ENCODE measurements at places on chromosomes 1 and 21. TPM values are rescaled to one million over a fixed set of nuclear protein-coding genes. Genes with fewer than 3 reads are reported as not detected.

- DNase-seq = no peak
Measured at GRCh38 chr1:229280921-229281320, 10.0 kb downstream of the RAB4A start.

DNA sequence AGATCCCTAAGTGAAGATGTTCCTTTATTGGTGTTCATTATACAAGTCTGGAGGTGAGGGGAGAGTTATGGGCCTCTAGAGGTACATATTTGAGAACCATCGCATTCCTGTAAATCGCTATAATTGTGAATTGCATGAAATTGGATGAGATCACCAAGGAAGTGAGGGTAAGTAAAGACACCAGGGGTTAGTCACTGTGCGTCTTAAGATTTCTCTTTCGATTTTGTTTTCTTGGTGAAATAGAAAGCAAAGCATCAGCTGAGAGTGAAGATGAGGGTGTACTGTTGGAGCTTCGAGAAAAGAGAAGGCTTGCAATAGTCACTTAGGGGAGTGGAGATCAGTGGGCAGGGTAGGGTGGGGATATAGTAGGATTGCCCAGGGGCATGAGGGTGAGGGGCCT is 82.1 kb downstream of the RAVER2 start:
- DNase-seq = no peak

- no peak for DNase-seq
Measured at GRCh38 chr1:25431955-25432719, 1.4 kb downstream of the MACO1 start.

Gene NLRP3
- 0.82 TPM for total RNA-seq

GRCh38 chr1:13583966-13584791 is 547 bp downstream of the PDPN start:
- peak; percentile 61 for DNase-seq

Gene IL19
- total RNA-seq = not detected

- no peak for DNase-seq
Measured at GRCh38 chr1:202700061-202700460, 10.2 kb downstream of the SYT2 start.

DNA sequence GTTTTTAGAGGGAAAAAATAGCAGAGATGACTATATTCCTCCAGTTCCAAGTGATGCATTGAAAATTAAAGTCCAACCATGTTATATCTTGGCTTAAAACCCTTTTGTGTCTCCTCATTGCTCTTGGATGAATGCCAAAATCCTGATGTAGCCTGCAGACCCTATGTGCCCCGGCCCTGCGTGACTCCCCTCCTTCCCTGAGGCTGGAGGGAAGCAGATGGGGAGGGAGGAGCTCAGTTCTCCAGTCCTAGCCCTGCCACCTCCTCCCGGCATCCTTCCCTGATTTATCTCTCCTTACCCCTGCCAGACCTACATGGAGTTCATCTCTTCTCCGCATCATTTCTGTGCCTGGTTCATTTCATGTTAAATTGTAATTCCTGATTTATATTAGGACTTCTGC is 397.4 kb downstream of the PTPRU start:
- DNase-seq = no peak

DNA sequence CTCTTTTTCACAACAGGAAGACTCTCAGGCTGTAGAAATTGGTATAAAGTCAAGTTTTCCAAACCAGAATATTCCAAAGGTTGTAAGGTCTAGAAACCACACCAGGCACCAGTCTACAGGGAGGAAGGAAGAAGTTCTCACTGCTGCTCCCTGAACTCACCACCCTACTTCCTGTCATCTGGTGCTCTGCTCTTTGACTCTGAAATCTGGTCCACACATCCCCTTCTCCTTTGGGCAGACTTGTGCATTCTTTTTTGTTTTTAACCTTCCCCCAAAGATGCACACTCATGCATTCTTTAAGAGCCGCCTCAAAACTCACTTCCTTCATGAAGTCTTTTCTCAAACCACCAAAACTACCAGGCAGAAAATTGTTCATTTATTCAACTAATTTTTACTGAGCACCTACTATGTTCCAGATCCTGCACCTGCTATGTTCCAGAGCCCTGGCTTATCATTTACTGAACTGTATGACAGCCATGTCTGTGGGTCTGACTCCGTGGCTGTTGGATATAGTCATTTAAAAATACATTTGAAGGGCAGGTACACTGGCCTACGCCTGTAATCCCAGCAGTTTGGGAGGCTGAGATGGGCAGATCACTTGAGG is 30.1 kb upstream of the EPS15 start:
- no peak for DNase-seq

DNA sequence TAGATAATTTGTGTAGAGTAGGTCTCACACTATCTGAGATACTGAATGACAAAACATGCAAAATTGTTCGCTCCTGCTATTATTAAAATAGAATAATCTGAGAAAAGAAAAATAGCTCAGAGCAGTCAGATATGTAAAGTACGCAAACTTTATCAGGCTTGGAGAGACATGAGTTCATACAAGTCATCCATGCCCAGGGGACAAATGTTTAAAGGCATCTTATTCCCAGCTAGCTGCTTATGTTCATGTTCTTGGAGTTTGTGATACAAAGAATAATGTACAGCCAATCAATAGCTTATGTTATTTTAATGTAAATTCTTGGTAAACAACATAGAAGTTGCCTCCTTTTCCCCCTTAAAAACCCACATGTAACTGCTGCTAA is 69.4 kb upstream of the USP25 start:
- no peak for DNase-seq

DNA sequence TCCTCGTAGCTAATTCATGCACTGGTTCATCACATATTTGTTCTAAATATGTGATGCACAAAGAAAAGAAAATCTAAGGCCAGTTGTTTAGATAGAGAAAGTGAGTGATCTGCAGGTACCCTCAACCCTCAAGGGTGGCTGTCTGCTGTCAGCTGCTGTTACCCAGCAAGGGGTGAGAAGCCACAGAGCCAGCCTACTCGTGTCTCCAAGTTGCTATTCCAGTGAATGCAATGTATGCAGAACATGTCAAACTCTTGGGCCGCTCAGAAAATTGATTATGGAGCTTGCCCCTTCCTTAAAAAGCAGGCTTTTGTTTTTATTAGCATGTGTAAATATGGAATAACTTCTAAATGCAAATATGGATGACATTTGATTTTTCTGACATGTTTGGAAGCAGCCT is 336.3 kb upstream of the ST6GALNAC5 start:
- no peak for DNase-seq

- no peak for DNase-seq
Measured at GRCh38 chr1:159339536-159339935, 37.4 kb downstream of the FCER1A start.

GRCh38 chr1:31142406-31142805 is 76.9 kb upstream of the PUM1 start:
- no peak for DNase-seq

DNA sequence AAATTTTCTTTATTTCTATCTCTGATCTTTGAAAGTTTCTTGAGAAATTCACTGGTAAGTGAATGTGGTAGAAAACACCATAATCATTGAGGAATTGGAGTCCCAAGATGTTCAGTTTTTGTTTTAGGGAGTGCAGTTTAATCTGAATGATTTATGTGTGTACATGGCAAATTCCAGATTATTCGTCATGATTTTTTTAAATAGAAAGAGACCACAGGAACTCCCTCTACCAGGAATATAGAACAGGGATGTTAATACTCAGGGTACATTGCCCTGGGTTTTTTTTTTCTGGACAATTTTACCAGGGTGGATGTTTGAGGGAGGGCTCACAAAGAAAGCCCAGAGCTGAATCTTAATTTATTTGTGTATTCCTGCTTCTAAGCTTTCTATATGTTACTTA is 109.0 kb downstream of the VPS13D start:
- no peak for DNase-seq

- DNase-seq = no peak
Measured at GRCh38 chr1:51616490-51616889, 402 bp upstream of the OSBPL9 start.

DNA sequence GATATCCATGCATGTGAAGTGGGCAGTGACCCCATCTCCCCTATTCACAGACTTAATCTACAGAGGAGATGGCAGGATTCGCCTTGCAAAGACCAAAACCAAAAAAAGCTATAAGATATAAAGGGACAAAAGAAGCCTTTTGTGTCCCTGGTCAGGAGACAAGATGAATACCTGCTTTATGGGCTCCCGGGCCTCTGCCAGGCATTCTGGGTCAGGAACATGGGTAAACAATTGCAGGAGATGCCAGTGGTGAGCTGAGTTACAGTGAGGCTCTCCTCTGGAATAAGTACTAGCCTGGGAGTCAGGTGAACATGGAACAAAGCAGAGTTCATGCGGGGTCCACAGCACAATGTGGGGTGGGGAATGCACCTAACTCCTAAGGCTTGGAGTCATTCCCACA is 4.7 kb downstream of the SLC9A1 start:
- no peak for DNase-seq

Gene DNALI1
- 2.9 TPM for total RNA-seq

Gene FAAP20
- total RNA-seq = 19.2 TPM

GRCh38 chr1:106975944-106976343 is 80.5 kb upstream of the PRMT6 start:
- DNase-seq = no peak

DNA sequence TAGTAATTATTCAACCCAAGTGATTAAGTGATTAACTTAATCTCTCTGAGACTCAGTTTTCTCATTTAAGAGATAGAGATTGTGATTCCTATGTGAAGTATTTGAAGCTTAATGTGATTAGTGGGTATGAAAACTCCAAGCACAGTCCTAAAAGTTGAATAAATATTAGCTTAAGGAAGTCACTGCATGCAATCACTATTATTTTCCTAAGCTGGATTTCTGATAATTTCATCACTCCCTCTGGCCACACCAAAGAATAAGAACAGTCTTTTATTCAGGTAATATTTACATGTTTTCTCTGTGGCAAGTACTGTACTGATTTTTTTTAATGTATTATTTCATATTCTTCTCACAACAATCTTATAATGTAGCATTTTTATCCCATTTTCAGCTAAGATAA is 31.1 kb downstream of the CD55 start:
- no peak for DNase-seq

Gene LAMC2
- 2.0 TPM for total RNA-seq

Gene KRTAP19-3
- total RNA-seq = not detected

Gene TTC22
- under 0.01 TPM for total RNA-seq

DNA sequence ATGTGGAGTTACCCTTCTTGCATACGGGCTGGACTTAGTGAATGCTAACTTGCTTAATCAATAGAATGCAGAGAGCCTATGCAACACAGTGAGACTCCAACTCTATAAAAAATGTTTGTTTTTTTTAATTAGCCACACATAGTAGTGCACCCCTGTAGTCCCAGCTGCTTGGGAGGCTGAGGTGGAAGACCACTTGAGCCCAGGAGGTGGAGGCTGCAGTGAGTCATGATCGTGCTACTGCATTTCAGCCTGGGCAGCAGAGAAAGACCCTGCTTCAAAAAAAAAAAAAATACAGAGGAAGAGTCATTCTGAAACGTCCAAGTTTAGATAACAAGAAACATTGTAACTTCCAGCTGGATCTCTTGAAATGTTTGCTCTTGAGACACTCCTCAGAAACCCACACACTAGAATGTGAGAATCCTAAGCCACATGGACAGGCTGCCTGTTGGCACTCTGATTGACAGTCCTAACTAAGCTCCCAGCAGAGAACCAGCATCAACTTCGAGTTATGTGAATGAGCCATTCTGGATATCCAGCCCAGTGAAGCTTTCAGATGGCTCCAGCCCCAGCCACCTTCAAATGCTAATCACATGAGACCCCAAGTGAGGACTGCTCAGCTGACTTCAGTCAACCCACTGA is 20.0 kb upstream of the CAP1 start:
- no peak for DNase-seq

GRCh38 chr1:103074224-103074623 is 34.1 kb downstream of the COL11A1 start:
- no peak for DNase-seq

DNA sequence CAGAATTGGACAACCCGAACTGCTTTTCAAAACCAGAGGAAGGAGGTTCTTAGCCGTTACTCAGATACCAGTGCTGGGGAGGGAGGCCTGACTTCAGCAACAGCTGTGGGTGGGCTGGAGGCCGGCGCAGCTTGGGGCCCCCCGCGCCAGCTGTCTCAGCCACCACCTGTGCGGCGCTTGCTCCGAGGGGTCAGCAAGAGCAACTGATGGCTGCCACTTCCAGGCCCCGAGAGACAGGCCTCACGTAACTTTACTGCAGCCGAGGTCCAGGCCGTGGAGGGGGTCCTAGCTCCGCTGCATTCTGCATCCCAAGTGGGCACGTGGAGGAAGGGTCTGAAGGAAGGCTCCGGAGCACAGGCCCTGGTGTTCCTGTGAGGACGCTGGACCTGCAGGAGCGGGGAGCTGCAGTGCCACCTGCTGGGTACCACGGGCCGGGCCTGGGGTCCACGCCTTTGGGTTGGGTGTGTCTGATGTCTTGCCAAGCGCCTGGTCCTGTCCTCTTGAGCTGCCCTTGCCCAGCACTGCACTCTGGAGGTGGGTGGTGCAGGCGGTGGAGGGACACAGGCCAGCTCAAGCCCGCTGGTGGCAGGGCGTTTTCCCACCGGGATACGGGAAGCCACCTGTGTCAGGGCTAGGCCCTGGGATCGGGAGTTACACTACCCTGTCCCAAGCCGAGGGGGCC is 9.8 kb downstream of the THAP3 start:
- DNase-seq = peak; percentile 65

Gene STYXL2
- total RNA-seq = 0.41 TPM

Gene SLC44A5
- 162 TPM for total RNA-seq

- no peak for DNase-seq
Measured at GRCh38 chr1:41396084-41396483, 34.9 kb downstream of the FOXO6 start.

DNA sequence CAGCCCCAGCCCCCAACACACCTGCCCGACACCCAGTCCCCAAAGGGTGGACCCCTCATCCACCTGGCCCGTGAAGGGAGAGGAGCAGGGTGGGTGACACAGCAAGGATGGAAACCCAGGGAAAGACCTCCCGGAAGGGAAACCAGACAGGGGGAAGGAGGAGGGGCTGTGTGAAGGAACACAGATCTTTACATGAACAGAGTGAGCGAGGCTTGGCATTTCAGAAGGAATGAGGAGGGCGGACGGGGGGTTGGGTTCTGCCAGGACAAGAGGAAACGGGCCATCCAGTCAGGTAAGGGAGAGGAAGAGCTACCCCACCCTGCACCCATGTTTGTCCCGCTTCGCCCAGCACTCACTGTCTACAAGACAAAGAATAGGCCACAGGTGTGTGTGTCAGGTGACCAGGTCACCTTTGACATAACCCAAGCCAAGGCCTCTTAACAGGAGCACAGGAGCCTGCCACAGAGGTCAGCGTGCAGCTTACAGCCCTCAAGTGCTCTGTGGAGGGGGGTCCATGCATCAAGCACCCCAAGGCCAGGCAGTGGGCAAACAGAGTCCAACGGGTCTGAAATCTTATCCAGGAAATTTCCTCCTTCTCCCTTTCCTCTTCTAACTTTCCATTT is 18.0 kb upstream of the PRDM15 start:
- no peak for DNase-seq

Gene HAX1
- total RNA-seq = 75.8 TPM

Measured in frontal cortex (tissue), 4 donors.